ENCODE measurements at places on chromosomes 13 and 19.

DNA sequence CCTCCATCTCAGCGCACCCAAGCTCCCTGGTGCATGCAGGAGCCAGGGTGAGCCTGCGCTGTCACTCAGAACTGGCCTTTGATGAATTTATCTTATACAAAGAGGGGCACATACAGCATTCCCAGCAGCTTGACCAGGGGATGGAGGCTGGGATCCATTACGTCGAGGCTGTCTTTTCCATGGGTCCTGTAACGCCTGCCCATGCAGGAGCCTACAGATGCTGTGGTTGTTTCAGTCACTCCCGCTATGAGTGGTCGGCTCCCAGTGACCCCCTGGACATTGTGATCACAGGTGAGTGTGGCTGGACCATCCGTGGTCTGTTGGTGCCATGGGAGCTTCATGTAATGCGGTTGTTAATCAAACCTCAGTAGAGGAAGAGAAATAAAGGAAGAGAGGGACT lies 33.0 kb downstream of the LAIR2 start:
- DNase-seq, result no peak

GRCh38 chr19:41801031-41801430 lies 4.6 kb downstream of the CEACAM3 start:
- DNase-seq, result no peak

DNA sequence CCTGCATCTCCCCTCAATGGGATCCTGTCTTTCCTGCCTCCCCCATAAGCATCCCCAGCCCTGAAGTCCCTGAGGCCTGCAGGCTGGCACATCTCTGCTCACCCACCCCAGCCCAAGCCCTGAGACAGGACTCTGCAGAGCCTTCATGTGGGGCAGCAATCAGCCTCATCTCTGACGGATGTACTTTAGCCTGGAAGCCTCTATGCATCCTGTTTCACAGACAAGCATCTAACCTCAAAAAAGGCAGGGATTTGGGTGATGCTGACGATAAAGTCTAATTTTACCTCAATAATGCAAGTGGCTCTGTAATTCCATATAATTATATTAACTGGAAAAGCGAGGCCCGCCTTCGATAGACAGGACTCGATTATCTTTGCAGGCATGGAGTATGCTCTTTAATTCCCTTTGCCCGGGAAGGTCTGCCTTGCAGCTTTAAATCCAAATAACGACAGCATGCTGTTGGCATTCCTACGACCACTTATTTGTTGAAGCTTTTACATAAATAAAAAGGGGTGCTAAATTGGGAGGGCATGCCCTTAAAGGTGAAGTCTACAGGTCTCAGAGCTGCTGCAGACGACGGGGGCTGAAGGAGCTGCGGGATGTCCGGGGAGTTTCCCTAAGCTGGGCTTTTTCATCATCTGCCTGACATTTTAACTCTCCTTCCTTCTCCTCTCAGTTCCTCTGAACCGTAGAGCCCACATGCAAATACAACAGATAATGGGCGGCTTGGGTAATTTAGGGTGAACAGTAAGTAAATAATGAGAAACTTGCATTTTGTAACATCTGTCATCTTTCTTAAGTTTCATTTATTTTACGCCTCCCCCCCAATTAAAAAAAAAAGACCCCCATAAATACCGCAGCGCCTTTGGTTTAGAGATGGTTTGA lies 211.5 kb downstream of the URI1 start:
- DNase-seq, result no peak

- no peak for DNase-seq
Observed at GRCh38 chr13:29125934-29126424, 305.8 kb downstream of the MTUS2 start.

DNA sequence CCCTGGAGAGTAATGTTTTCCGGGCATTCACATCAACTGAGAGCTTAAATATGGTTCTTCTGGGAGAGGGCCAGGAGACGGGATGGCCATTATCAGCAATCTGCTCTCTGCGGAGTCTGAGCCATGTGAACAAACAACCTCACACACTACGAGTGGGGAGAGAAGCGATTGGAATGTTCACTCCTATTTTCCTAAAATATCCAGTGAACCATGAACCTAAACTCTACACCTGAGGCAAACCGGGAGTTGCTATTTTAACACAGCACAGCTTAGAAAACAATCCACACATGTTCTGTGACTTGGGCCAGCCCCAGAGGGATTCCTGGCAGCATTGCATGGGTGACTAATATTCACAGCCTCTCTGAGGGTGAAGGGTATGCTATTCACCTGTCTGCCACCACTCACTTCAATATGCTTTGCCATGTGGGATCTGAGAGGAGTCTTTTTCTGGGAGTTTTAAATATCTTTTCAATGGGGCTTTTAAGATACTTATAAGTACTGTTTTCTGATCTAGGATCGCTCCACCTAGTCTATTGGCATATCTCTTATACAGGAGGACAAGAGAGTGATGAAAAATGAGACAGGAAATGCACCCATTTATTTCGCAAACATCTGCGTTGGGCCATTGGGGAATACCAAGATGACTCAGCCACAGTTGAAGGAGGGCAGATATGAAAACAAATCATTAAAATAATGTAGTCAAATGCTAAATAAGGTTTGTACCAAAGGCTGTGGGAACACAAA lies 72.6 kb upstream of the SERP2 start:
- no peak for DNase-seq

GRCh38 chr19:50416034-50416977 lies 2.4 kb upstream of the SPIB start:
- no peak for DNase-seq

- DNase-seq, result no peak
Observed at GRCh38 chr19:16051254-16052025, 24.9 kb upstream of the TPM4 start.

DNA sequence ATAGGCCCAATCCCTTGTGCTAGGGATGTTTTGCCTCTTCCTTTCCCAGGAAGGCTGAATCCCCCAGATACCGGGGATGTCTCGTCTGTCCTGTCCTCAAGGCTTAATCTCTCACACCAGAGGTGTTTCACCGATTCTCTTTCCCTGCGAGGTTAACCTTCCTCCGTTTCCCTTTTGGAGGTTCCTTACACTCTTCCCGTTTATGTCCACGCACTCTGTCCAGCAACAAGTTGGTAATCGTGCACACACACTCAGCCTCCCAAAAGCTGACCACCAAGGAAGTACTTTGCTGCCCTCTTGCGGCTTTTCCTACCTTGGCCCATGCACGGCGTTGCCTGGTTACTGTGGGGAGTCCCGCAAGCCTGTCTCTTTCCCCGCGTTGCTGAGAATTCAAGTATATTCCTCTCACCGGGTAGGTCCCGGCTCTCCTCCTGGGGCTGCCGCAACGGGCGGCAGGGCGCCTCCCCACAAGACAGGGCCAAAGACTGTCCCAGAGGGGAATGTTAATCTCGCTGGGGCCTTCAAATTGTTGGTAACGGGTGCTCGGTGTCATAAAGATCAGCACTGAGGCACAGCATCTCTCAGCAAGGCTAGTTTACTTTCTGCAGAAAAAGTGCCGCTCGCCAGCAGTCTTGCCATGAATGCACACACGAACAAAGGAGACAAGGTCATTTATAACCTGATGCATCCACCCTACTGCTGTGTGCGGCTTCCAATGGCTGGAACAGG lies 36.7 kb upstream of the CD177 start:
- DNase-seq, result no peak
